ENCODE measurements at places on chromosomes 6 and 20. TPM values are rescaled to one million over a fixed set of nuclear protein-coding genes. Genes with fewer than 3 reads are reported as not detected.

DNA sequence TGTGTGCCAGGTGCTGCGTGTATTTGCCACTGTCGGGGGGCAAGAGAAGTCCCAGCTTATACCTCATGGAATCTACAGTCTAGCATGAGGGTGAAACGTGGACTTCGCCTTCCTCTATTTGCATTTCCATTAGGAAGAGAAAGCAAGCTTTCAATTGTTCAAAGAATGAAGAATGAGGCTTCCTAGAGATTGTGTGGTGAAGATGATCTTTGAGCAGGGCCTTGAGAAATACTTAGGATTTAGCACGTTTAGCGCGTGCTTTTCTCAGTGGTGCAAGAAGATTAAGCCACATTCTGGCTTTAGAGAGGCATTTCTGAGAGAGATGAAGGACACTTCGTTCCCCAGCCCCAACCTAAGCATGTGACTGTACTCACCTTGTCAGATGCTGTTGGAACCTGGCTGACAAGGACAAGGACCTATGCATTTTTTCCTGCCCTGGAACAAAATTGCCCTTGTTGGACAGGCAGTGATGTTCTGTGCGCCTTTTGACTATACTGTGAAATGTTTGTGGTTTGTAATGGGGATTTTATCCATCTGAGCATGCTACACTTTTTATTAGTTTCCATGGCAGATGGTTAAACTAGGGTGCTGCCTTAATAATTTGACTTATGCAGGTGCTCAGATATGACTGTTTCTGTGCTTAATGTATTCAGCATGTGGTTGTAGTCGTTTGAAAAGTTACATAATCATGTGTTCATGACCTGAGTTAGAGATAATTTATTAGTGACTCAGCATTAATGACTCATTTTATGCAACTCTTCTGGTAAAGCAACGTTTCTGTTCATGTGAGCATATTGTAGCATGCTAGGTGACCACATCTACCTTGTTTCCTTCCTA, 10.7 kb downstream of the TULP4 start:
- no peak for DNase-seq

- DNase-seq, result no peak
Observed at GRCh38 chr20:38692436-38693411, 31.6 kb upstream of the SLC32A1 start.

DNA sequence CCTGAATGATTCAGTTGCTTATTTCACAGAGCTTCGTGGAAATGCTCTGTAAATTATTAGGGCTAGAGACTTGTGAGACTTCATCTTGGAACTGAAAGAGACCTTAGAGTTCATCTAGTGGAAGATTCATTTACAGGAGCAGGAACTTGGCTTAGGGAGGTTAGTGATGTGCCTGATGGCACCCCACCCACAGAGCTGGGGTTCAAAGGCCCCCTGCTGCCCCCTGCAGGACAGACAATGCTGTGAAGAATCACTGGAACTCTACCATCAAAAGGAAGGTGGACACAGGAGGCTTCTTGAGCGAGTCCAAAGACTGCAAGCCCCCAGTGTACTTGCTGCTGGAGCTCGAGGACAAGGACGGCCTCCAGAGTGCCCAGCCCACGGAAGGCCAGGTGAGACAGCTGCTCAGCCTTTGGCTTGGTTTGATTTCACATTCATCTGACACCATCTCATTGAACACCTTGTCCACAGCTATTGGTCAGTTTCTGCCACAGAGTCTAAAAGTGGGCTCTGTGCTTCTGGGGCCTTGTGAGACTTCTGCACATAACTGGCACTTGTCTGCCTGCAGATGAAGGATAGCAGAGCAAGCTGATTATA, 25.1 kb downstream of the MYBL2 start:
- no peak for DNase-seq

DNA sequence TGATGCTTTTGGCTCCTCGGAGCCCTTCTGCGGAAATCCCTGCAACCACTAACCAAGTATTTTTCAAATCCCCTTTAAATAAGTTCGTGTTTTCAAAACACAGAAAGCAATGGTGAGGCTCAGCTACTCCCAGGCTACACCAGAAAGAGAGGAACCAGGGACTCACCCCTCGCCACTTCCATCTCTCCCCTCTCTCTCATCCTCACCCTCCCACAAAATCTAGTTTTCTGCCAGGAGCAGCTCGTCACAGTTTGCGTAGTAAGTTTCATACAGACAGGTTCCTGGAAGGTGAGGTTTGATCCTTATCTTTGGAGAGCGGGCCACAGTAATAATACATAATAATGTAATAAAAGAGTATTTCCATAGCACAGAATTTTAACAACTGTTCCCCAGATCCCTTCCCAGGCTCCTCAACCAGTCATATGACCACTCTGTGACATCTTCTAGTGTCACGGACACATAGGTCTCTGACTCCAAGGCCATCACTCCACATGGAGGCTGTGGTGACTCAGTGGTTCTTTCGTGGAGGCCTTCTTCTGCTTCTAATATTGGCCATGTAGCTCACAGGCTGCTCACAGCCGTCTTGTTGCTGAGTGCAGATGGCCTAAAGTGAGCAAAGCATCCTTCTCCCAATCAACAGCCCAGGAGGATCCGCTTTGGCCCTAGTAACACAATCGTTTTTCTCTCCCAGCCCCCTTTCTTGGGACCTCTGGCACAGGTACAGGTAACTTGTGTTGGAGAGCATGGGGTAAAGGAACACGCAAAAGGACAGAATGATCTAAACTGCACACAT, 295.7 kb downstream of the CDC5L start:
- no peak for DNase-seq

DNA sequence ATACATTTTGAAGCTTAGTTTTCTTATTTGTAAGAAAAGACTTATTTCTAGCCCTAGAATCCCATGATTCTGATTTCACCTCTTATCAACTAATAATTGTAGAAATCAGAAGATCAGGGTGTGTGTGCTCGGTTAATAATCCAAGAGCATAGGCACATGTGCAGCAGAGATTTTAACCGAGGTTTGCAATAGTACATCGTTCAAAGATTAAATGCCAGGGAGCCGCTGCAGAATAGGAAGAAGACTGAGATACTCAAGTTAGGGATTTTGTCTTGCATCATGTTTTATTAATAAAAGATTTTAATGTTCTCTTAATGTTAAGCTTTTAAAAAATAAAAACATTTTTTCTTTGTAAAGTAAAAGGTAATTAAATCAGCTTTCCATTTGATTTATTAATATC, 6.9 kb downstream of the STX16 start:
- DNase-seq, result no peak

Gene SLC17A3
- not detected for total RNA-seq

- no peak for DNase-seq
Observed at GRCh38 chr20:5859608-5860007, 90.7 kb downstream of the TRMT6 start.

GRCh38 chr6:95882371-95882770, 133.4 kb upstream of the FUT9 start:
- no peak for DNase-seq

- no peak for DNase-seq
Observed at GRCh38 chr6:143198312-143198711, 137.6 kb downstream of the AIG1 start.

DNA sequence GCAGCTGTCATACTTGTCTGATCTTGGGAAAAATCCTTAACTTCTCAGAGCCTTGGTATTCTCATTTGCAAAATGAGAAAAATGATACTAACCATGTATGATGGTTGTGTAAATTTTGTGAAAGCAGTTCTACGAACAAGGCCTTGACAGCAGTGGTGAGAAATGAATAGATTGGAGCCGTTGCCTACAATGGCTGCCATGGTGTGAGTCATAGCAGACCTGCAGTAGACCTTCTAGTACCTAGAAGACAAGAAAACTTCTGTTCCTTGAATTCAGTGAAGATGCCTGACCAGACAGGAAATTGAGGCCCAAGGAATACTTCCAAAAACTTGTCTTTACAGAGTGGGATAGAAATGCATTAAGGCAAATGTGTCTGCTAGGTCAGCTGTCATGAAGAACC, 338.9 kb downstream of the QKI start:
- DNase-seq, result no peak

Gene SLC35D3
- total RNA-seq, result not detected

DNA sequence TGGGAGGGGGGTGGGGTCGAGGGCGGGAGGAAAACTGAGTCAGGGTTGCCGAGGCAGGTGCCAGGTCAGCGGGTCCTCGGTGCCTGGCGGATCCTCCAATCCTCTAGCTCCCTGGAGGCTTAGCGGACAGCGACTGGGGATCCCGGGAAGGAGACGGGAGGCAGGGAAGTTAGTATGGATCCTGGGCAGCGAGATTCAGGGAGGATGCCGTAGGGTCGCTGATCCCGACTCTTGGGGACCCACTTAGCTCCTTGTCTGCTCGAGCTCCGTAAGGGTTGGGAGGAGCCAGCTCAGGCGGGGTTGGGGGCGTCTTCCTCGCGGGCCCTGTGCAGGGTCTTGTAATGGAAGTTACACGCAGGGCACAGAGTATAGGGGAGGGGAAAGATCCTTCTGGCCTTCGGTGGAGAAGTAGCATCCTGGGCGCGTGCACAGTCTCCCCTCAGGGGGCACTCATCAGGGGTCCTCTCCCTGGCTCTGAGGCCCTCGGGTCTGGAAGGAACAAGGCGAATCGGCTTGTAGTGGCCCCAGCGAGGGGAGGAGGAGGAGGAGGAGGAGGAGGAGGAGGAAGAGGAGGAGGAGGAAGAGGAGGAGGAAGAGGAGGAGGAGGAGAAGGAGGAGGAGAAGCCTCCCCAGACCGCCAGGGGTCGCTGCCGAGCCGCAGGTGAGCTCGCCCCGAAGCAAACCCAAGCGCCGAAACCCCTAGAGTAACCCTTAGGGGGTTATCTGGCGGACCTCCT, 6.4 kb upstream of the SLC12A5 start:
- DNase-seq, result no peak

GRCh38 chr6:33851959-33852358, 48.2 kb upstream of the MLN start:
- DNase-seq, result no peak

- DNase-seq, result no peak
Observed at GRCh38 chr6:14094721-14095120, 22.9 kb upstream of the CD83 start.

- DNase-seq, result no peak
Observed at GRCh38 chr20:32564921-32565734, 20.0 kb downstream of the NOL4L start.

DNA sequence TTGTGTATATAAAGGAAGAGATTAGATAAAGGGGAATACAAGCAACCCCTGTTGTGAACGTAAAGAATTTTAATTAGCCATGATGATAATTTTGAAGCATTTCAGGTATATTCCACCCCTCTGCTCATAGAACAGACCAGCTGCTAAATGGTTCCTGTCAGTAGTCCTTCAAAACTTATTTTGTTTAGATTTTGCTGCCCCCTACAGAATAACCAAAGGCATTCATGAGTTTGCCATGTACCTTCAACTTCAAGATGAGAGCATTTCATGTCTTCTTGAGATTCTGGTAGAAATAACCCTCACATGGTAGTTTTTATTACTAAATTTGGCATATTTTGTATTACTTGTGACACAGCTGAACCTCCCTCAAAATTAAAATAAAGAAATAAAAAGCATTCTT, 1586.7 kb downstream of the HACE1 start:
- DNase-seq, result no peak

Gene APOBEC2
- total RNA-seq, result not detected

- no peak for DNase-seq
Observed at GRCh38 chr20:10040070-10040975, 5.5 kb downstream of the ANKEF1 start.

DNA sequence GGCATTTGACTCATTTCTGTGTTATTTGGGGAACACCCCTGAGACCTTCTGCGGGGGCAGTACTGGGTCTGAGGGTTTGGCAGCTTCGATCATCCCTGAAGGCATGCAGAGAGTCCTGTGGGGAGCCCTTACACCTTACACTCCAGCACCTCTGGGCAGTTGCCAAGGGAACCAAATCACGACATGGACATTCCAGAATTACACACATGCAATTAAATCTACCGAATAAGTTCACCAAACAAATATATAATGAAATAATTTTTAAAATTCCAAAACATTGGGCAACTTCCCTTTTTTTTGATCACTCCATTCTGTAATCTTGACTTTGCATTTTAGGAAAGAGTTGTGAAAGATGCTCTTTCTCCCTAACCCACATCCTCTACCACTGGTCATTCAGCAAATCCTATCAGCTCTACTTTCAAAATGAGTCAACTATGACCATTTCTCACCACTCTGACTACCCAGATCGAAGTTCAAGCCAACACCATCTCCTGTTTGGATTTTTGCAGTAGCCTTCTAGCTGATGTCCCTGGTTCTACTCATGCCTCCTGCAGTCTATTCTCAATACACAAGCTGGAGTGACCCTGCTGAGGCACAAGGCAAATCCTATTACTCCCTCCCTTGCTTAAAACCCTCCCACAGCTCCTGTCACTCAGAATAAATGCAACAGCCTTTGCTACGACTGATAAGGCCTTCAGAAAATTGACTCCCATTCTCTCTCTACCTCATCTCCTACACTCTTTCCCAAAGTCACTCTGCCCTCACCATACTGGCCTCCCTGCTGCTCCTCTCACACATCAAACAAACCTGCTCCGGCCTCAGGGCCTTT, 533.3 kb downstream of the HACE1 start:
- no peak for DNase-seq

- no peak for DNase-seq
Observed at GRCh38 chr20:3767110-3767426, 485 bp downstream of the ADISSP start.

DNA sequence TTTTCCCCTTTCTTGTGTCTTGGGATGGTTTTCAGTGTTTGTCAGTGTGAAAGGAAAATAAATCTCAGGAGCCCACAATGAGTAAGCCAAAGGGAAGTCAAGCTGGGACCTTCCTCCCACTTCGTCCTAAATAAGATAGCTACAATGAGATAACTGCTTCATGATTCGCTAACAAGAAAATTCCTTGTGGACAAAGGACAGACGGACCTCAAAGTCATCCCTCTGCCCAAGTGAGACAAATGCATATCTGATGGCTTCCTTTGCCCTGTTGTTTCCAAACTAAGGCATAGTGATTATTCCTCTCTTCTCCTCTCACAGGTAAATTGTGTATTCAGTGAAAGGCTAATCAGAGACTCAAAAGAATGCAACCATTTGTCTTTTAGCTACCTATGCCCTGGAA, 26.1 kb upstream of the ADTRP start:
- no peak for DNase-seq

GRCh38 chr6:53461696-53462095, 83.2 kb downstream of the GCLC start:
- no peak for DNase-seq

- no peak for DNase-seq
Observed at GRCh38 chr20:58677808-58678207, 14.8 kb upstream of the NPEPL1 start.

- no peak for DNase-seq
Observed at GRCh38 chr20:16432466-16433292, 140.6 kb downstream of the KIF16B start.

DNA sequence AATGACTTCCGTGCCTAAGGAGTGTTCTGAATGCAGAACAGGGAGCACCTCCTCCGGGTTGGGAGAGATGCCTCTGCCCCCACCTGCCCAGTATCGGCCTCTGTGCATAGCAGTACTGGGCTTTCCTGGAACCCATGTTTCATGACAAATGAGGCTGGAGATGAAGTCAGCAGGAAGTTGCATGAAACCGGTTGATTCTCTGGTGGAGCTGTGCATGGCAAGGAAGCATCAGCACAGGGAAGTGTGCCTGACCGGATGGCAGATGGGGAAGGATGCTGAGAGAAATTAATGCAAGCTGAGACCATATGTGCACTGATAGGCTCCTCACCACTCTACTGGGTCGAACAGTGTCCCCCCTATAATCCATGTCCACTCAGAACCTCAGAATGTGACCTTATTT, 155.5 kb downstream of the CDH26 start:
- no peak for DNase-seq

Gene C6orf141
- total RNA-seq, result 25.2 TPM

- no peak for DNase-seq
Observed at GRCh38 chr6:73389854-73390253, 4.8 kb upstream of the DDX43 start.
